ENCODE measurements at places on chromosomes 7 and 10.

DNA sequence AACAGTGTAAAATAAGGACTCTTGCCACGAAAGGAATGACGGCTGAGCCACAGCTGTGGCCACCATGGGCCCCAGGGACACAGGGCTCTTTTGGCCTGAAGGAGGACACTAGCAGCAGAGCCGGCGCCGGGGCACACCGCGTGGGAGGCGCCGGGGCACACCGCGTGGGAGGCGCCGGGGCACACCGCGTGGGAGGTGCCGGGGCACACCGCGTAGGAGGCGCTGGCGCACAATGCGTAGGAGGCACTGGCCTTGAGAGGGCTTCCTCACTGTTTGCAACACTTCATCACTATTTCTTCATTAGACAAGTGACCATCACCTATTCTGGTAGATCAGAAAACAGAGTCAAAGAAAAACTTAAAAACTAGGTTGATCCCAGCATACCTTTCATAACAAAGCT is 23.4 kb downstream of the ESYT2 start:
- no peak for DNase-seq

DNA sequence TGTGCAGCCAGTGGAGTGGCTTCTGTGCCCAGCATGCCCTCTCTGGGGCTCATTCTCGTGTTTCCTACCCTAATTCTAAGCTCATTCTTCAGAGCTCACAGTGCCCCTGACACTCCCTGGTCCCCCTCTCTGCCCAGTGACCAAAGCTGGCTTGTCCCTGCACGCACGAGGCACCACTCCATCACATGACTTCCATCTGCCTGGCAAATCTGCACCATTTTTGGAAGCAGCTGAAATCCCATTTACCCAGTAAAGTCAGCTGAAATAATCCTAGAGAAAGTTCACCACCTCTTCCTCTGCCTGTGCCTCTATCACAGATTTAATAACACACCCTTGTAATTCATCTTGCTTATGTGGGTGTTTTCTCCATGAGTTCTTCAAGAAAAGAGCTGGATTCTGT is 616.9 kb downstream of the PTPRN2 start:
- no peak for DNase-seq

DNA sequence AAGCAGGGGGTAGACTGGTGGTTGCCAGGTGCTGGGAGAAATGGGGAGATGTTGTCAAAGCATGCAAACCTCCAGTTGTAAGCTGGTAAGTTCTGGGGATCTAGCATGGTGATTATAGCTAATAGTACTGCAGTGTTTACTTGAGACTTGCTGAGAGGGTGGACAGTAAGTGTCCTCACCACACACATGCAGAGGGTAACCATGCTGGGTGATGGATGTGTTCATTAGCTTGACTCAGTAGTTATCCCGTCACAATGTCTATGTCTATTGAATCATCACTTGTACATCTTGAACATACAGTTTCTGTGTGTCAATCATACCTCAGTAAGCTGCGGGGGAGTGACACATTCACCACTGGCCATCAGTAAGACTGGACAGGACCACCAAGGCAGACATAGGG is 42.1 kb downstream of the GSDME start:
- no peak for DNase-seq

DNA sequence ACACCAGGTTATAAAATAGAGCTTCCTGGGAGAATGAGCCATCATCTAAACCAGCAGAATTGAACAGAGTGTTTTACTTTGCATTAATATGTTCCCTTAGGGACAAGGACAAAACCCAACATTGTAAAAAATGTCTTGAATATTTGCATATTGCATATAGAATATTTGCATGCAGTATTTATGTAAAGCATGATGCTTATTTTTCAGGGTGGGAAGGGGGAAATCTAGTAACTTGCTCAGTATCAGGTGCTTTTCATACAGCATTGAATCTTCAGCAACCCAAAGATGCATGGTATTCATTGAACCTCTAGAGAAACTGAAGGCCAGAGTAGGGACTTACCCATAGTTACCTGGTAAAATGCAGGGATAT is 409.2 kb upstream of the ZMIZ1 start:
- no peak for DNase-seq

GRCh38 chr10:84140036-84140379 is 699 bp downstream of the GHITM start:
- no peak for DNase-seq
